ENCODE measurements at places on chromosomes 3 and 15.
A peak's percentile ranks its signal among the peaks of the same experiment; 100 is the strongest.

- DNase-seq, result no peak
These were observed 21.6 kb downstream of the MESD start for GRCh38 chr15:80967991-80968510.

GRCh38 chr15:73354241-73354640 lies 14.5 kb downstream of the HCN4 start:
- DNase-seq, result no peak

- DNase-seq, result no peak
These were observed 32.7 kb upstream of the RPS17 start for GRCh38 chr15:82572986-82573385.

DNA sequence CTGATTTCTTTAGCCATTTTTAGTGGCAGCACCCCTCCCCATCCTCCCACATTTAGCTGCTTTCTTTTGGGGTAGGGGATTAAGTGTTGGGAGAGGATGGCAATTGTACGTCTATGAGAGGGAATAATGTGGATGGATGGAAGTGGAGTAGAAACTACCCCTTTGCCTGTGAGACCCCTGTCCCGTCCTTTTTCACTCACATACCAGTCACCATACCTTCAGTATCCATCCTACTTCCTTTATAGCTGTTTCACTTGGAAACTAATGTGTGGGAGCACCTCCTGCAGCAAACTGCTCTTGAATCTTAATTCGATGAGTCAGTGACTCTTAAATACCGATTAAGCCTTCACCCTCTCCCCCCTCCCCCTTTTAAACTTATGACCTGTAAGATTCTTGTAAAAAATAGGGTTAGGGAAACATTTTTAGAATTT lies 730 bp downstream of the SPRED1 start:
- peak; percentile 20 for DNase-seq

DNA sequence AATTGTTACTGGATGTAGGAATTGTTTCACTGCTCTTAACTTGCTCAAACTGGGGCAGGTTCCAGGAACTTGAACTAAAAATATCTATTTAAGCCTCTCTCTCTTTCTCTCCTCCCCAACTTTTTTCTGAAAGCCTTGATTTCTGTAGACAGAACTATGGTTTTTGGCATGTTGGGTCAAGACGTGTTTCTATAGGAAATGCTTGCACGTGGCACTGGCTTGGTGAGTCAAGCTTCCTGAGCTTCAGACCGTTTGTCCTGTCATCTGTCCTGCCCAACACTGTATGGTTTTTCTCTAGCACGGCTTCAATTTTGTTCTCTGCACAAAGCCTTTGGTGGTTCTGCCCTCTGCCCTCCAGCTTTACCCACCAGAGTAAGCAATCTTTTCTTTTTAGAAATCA lies 13.5 kb downstream of the EAF1 start:
- no peak for DNase-seq

GRCh38 chr15:40855706-40856234 lies 11.9 kb downstream of the SPINT1 start:
- no peak for DNase-seq

GRCh38 chr15:49570672-49571071 lies 49.9 kb downstream of the FAM227B start:
- DNase-seq, result no peak

DNA sequence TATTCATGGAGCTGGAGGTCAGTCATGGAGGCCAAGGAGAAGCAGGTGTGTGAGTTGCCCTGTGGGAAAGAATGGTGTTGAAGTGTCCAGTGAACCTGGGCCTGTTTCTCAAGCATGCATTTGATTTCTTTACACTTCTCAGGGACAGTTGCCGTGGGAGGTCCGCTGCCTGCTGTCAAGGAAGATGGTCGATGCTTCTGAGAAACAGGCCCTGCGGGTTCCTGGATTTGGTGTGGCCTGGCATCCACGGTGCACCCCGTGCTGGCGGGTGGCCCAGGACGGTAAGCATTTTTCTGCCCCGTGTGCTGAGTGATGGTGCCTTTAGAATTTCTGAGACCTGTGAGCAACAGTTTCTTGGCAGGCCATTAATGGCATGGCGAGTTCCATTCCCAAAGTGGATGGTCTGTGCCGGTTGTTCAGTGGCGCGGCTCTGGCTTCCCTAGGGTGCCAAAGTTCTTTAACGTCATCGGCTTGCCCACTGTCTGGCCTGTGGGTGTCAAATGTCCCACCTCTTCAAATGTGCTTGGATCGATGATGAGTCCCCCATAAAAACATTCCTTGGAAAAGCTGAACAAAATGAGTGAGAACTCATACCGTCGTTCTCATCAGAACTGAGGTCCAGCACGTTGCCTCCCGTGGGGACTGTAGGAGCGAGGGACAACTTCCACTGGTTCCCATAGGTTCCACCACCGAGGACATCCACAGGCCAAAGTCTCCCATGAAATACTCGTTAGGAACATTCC lies 107.2 kb downstream of the SNRPN start:
- no peak for DNase-seq

DNA sequence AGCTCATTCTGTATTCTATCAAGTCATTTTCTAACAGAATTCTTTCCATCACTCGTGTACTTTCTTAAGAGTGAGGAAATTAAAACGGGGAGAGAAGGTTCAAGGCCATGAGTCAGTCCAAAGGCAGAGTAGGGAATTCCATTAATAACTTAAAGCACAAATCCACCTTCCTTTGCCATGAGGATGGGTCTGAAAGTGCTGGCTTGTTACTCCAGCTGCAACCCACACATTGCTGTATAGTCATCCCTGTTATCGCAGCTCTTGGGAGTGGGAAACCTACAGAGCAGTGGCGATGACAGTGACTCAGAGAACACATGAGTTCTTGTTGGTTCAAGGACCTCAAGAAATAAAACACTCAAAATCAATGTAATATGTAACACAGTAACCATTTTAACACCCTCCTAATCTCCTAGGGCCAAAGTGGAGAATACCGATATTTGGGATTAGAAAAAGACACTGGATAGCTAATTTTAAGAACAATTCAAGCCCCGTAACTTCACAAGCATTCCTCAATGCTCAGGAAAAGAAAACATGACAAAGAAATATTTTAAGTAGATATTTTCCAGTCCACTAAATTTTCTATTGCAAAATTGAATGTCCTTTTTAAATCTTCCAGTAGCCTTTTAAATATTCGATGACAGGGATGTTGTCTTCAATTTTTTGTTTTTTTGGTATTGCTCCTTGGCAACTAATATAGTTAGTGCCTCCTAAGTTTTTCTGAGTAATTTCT lies 179.9 kb upstream of the THBS1 start:
- no peak for DNase-seq

DNA sequence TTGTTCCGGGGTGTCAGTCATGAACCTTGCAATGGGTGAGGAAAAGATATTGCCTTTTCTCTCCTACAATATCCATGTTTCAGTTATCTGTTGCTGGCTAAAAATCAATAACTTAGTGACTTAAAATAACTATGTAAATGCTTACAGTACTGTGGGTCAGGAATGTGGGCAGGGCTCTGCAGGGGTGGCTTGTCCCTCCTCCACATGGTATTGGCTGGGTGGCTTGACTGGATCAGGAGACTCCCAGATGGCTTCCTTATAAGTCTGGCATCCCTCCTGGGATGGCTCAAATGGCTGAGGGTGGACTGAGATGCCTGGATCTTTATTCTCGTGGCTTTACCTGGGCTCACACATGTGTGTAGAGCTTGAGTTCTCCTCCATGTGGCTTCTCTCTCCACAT lies 47.5 kb downstream of the GTPBP8 start:
- no peak for DNase-seq

DNA sequence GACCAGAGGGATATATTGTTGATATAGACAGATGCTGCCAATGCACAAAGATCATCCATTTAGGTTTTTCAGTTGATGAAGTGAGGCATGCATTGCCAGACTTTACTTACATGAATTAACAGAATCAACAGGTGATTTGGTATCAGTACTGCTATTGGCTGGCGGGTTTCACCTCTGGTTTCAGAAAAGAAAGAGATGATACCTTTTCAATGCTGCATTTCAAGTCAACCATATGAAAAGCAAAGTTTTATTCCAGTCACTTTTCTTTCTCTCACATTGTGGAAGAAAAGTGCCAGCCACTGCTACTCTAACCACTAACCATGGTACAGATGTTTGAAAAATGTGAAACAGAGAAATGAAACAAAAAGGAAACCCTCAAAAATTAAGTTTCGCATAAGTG lies 289.1 kb downstream of the TIGIT start:
- DNase-seq, result peak; percentile 35

GRCh38 chr3:196513697-196514349 lies 1.3 kb downstream of the SMCO1 start:
- DNase-seq, result no peak

GRCh38 chr3:10007126-10007782 lies 19.0 kb upstream of the FANCD2 start:
- no peak for DNase-seq

DNA sequence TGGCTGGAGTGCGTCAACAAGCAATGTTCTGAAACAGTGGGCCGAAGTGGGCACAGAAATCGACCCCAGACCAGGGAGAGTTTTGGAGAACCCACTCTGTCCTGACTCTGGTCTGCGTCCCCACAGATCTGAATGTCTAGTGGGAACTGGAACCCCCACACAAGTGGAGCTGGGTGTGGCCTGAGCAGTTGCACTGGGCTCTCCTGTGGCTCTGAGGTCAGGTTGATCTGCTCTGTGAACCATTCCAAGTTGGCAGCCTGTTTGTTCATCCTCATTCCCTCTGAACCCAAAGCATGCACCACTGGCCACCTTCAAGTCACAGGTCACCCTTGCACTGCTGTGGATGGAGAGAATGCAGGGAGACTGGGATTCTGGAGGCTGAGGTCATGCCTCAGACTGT lies 60.5 kb downstream of the STARD5 start:
- DNase-seq, result no peak

- DNase-seq, result no peak
These were observed 49.9 kb downstream of the TFG start for GRCh38 chr3:100759159-100759558.

- DNase-seq, result peak; percentile 86
These were observed 925 bp upstream of the PSTPIP1 start for GRCh38 chr15:76994001-76994400.

- DNase-seq, result no peak
These were observed 580.1 kb downstream of the ROBO2 start for GRCh38 chr3:77620009-77620408.

- no peak for DNase-seq
These were observed 15.7 kb downstream of the PTH1R start for GRCh38 chr3:46893146-46893748.

GRCh38 chr15:89939910-89940309 lies 27.2 kb upstream of the ARPIN start:
- no peak for DNase-seq

DNA sequence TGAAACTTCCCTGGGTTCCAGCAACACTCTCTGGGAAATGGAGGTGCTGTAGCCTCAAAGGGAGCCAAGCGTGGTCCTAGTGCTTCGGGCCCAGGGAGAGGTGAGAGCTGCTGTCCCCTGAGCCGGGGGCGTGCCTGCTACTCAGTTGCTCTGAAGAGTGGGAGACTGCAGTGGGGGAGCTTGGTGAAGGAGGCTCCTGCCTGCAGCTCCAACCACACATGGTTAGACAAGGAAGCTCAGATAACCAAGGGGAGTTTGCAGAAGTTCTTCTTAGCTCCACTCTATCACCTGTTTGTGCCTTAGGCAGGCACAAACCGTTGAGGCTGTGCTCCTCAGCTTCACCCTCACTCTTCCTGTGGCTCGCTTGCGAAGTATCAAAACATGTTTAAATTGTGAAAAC lies 53.6 kb upstream of the TRPM1 start:
- no peak for DNase-seq

- no peak for DNase-seq
These were observed 29.3 kb downstream of the SCN5A start for GRCh38 chr3:38620236-38620635.

GRCh38 chr3:150739200-150739863 lies 23.6 kb downstream of the SIAH2 start:
- no peak for DNase-seq

GRCh38 chr15:31930967-31931366 lies 99.3 kb upstream of the CHRNA7 start:
- DNase-seq, result peak; percentile 70

DNA sequence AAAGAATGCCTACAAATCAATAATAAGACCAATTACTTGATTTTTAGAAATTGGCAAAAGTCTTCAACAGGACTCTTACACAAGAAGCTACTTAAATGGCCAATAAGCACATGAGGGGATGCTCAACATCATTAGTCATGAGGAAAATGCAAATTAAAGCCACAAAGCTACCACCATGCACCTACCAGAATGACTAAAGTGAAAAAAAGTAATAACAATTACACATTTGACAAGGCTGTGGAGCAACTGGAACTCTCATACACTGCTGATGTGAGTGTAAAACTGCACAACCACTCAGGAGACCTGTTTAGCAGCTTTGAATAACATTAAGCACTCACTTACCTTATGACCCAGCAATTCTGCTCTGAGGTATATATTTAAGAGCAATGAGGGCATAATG lies 68.4 kb downstream of the PPCDC start:
- DNase-seq, result peak; percentile 25

DNA sequence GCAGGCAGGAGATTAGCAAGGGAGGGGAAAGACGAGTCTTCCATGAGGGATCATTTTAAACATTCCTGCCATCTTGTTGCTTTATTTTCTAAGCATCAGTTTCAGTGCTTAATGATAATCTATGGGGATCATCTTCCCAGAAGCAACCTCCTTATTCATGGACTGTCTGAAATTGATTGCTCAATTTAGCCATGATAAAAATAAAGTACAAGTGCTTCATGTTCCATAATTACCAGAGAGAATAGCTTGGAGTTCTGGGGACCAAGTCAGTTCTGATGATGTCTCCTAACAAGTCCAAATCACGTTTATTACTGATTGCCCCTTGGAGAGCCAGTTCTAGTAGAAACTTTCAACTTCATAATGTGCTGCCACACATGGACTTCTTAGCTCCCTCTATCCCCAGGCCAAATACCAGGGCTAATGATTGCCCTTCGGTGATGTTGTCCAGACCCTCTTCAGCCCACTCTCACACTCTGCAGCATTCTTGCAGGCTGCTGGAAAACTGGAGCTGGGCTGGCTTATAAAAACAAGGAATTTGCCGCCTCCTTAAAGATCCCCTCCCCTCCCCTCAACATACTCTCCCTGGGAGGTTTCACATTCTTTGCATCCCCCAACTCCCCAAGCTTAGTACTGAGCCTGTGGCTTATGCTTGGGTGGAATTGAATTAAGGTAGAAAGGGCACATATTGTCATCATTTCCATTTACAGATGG lies 222.1 kb upstream of the ADAMTS9 start:
- no peak for DNase-seq

DNA sequence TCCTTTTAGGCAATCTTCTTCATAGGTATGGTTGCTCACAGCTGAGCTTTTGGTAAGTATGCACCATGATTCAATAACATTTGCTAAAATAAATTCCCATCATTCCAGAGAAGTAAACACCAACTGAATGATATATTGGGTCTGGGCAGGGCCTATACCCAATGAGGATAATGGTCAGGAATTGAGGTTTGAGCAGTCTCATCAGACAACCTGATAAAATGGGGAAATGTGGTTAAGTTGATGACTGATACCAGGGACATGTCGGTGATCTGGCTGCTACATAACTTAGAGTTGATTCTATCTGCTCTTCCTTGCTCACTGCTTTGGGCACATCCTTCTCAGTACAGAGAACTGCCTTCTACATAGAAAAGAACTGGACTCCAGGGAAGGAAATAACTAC lies 92.9 kb downstream of the GPR156 start:
- no peak for DNase-seq

- DNase-seq, result peak; percentile 77
These were observed 24.3 kb downstream of the VIPR1 start for GRCh38 chr3:42526616-42527367.
